ENCODE measurements at places on chromosomes 1 and 21.

DNA sequence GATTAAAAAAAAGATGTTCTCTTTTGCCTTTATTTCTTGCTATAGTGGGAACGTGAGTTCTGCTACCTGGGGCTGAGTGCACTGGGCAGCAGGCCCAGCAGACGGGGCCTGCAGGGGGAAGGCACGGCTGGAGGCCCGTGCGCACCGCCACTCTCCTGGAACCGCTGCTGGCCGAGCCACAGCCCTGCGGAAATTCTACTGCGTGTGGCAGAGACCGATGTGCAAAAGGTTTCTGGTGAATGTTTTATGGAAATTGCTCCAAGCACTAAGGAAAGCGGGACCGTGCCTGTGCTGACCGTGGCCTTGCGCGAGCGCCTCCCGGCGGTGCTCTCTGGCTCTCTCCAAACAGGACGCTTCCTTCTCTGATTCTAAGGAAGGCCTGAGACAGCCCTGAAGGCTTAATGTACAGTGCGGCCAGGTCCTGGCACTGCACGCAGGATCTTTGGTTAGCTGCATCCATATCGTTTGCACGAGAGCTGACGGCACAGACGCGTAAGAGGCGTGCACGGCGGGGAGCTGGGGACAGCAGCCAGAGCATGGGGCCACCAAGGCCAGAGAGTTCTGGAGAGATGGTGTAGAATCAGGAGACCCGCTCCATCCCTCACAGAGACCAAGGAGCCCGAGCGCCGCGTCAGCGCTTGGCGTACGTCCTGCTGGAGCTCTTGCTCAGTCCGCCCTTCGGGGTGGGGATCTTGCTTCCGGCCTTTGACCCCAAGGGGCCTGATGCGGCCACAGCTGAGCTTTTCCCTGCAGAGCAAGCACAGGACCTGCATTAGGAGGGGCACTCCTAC, 18.7 kb upstream of the LRRC47 start:
- no peak for DNase-seq

DNA sequence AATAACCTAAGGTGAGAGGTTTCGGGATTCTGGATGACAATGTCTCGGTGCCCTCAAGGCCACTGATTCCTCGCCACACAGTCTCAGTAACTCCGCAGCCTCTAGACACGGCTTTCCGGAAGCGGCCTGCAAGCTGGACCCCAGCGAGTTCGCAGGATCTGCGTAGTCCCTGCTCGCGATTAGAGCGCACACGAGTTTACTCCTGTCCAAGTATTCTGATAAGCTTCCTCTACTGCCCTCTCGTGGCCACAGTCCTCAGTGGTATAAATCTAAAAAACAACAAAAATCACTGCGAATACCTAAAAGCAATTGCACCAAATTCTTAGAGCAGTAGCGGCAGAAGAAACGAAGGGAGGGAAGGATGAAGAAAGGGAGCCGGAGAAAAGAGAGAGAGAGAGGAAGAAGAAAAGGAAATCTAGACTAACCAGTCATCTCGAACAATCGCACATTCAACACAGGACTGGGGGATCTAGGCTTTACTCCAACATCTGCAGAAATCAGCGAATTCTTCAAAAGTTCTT, 1.1 kb upstream of the PLXNA2 start:
- peak; percentile 76 for DNase-seq

GRCh38 chr1:116424863-116425262, 51.8 kb downstream of the ATP1A1 start:
- no peak for DNase-seq

GRCh38 chr1:211920141-211920572, 89.6 kb upstream of the LPGAT1 start:
- DNase-seq = no peak

- DNase-seq = no peak
Measured at GRCh38 chr1:39788758-39789570, at the start of gene BMP8B. BMP8B (minus strand) TSS chr1:39788865; CDS start chr1:39788485, 380 bp downstream.

DNA sequence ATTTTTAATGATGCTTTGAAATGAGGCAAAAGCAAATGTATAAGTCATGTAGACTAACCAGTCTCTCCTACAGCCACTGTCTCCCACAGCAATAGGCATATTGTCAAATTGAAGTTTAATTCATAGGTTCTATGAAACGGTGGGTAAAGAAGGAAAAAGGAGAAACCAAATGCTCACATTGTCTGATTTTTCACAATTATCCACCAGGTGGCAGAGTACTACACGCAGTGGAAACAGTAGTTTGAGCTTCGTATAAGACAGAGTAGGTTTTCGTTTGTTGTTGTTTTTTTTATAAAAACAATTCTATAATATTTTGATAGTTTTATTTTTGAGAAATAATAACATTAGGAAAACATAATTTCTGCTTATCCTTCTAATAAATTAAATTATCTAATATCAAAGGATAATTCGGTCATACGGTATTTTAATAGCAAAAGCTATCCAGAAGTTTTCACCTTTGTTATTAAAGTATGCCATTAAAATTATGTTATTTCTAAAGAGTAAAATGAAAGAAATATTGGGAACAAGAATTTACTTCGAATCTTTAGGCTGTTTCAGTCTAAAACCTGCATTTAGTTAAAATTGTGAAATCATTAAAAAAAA, 39.1 kb downstream of the TYW3 start:
- no peak for DNase-seq

- no peak for DNase-seq
Measured at GRCh38 chr1:95301614-95302013, 67.6 kb downstream of the RWDD3 start.

DNA sequence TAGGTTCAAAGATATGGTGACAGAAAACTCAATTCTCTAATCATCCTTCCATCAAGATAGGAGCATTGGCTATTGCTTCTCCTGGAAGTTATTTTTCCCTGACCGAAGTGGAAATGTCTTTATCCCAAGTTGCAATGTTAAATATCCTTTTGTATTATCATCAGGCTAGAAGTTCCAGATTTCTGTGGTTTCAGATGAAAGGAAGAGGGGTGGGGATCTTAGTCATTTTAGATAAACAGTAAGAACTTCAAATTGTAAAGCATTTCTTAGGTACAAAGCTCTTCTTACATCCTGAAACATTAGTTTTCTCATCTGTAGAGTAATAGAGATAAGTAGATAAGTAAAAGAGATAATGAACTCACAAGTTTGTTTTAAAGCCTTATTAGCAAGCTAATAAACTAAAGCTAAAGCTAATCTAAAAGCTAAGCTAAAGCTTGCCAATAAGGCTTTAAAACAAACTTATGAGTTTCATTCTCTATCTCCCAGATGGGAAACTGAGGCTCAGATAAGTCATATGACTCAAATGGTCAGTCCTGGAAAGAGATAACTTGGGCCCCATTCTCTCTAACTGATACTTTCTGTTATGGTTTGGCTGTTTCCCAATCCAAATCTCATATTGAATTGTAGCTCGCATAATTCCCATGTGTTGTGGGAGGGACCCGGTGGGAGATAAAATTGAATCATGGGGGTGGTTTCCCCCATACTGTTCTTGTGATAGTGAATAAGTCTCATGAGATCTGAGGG, 99.2 kb upstream of the KCNK2 start:
- DNase-seq = no peak

DNA sequence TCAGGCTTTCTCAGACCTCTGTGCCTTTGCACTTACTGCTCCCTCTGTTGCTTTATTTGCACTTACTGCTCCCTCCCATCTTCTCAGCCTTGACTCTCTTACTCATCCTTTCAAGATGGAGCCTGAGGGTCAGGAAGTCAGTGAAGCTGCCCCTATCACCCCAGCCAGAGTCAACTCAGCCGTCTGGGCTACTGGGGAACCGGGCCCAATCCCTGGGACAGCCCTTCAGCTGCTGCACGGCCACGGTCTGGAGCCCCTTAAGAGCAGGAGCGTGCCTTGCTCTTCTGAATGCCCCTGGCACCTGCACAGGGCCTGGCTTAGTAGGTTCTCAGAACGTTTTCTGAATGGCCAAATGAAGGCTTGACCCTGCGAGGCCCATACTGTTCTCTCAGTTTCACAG, 244.4 kb downstream of the FOXD2 start:
- no peak for DNase-seq

DNA sequence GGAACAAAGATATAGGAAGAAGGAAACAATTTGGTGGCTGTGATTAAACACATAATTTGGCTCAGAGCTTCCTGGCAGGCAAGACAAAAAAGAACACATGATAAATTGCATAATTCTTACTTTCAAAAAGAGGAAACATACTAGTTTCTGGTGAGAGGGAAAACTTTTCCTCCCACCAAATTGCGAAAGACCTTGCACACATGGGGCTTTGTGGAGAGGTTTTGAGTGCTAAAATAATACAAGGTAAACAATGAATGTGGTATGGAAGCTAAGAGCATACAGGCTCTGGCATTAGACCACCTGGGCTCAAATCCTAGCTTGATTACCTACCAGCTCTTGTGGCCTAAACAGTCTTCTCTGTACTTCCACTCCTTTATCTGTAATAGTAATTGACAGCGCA, 140.2 kb upstream of the HOOK1 start:
- DNase-seq = no peak

DNA sequence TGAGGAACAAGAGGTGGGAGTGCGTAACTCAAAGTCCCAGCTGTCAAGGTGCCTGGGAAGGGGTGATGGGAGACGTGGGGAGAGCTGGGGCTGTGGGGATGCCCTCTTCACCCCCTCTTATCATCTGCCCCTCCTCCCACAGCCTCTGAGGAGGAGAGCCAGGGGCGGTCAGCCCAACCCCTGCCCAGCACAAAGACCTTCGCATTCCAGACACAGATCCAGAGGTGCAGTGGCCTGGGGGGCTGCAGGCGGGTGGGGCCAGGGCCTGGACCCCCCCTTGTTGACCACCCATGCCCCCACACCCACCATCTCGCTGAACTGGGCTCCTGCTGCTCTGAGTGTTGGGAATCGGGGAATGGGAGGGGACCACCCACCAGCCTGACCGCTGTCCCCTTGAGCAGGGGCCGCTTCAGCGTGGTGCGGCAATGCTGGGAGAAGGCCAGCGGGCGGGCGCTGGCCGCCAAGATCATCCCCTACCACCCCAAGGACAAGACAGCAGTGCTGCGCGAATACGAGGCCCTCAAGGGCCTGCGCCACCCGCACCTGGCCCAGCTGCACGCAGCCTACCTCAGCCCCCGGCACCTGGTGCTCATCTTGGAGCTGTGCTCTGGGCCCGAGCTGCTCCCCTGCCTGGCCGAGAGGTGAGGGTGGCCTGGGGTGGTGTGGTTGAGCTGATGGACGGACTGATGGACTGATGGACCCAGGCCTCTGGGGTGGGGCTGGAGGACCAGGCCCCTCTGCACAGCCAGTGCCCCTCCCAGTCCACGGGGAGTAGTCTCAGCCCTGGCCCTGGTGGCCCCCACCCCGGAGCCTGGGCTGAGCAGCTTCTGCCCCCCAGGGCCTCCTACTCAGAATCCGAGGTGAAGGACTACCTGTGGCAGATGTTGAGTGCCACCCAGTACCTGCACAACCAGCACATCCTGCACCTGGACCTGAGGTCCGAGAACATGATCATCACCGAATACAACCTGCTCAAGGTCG, 29.7 kb downstream of the TRIM11 start:
- no peak for DNase-seq

- DNase-seq = no peak
Measured at GRCh38 chr1:227745568-227746265, 10.5 kb downstream of the SNAP47 start.

- DNase-seq = no peak
Measured at GRCh38 chr1:229027622-229028182, 243.2 kb upstream of the RAB4A start.

GRCh38 chr1:222263791-222264190, 284.1 kb downstream of the HHIPL2 start:
- no peak for DNase-seq

DNA sequence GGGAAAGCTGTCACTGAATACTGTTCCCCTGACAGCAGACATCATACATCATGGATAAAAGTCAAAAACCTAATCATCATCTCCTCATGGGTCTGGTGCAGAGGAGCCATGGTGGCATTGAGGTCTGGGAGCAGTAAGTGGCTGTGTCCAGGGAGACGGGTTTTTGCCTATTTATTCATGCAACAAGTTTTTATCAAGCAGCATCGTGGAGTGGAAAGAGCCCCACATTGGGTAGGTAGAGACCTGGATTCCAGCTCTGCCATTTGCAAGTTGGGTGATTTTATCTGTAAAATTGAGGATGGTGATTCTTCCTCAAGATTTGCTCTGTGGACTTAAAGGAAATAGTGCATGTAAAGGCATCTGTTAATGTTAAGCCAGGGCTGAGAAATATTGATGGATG, 4.2 kb downstream of the CACHD1 start:
- DNase-seq = no peak

DNA sequence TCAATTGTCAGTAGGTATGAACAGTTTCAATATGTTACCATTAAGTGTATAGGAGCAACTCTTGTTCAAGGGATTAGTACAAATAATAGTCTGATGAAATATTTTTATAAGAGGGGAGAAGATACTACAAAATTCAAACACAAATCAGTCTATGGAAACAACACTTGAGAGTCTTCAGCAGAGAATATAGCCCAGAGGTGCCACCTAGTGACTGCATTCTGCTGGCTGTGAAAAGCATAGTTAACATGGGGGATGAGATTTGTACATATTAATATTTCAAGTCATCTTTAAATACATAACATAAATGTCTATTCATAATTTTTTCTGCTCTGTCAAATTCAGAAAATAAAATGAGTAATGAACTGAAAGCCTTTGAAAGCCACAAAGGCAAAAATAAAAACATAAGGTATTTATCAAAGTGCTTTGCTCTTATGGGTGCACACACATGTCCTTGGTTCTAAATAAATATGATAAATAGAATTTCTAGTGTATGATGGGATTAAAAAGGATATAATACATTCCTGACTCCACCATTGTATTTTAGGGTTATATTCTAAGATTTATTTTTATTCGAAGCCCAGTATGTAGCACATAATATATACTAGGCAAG, 440.9 kb upstream of the ZRANB2 start:
- DNase-seq = no peak

GRCh38 chr1:2255420-2256369, 27.6 kb downstream of the SKI start:
- DNase-seq = peak; percentile 61

- DNase-seq = no peak
Measured at GRCh38 chr21:40313260-40313659, 446.0 kb downstream of the PCP4 start.

GRCh38 chr1:148160048-148160342, 7.9 kb upstream of the NBPF11 start:
- no peak for DNase-seq

GRCh38 chr1:67723126-67723525, 38.1 kb downstream of the GADD45A start:
- DNase-seq = no peak

- DNase-seq = no peak
Measured at GRCh38 chr1:156511644-156512043, 11.1 kb upstream of the MEF2D start.

- DNase-seq = no peak
Measured at GRCh38 chr1:91123319-91123718, 101.5 kb upstream of the ZNF644 start.

GRCh38 chr1:150810958-150811659, 3.0 kb upstream of the CTSK start:
- no peak for DNase-seq

- no peak for DNase-seq
Measured at GRCh38 chr1:62327360-62328055, 8.3 kb upstream of the KANK4 start.

GRCh38 chr1:14955402-14955801, 198.1 kb upstream of the TMEM51 start:
- DNase-seq = no peak

GRCh38 chr1:198253668-198254067, 96.9 kb downstream of the NEK7 start:
- DNase-seq = no peak
